ENCODE measurements at places on chromosomes 7 and 10.

GRCh38 chr10:27626890-27627289, 118.7 kb downstream of the MKX start:
- no peak for DNase-seq

DNA sequence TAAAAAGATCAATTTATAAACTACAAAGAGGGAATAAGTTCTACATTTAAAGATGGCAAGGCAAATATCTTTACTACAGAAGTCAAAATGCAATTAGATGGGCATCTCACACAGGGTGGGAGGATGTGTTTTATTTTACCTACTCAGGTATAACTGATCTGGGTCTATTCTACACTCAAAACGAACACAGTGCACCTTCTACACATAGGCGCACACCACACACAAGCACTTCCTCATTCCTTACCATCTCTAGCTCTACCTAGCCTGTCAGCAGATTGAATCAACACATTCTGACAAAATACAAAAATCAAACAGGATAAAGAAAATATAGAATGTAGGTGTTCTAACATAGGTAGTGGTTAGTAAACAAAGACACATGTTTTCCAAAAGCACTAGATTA, 64.8 kb downstream of the SGCE start:
- no peak for DNase-seq

GRCh38 chr7:12578930-12579640, 8.6 kb downstream of the SCIN start:
- DNase-seq, result no peak

GRCh38 chr7:78783179-78783962, 670.1 kb downstream of the MAGI2 start:
- DNase-seq, result no peak

GRCh38 chr7:40622941-40623501, 488.2 kb downstream of the SUGCT start:
- no peak for DNase-seq

- no peak for DNase-seq
These were observed 285.6 kb downstream of the USP6NL start for GRCh38 chr10:11325817-11326216.

- no peak for DNase-seq
These were observed 967.8 kb upstream of the SORCS1 start for GRCh38 chr10:108132303-108132702.

GRCh38 chr10:110350812-110351211, 46.1 kb upstream of the SMNDC1 start:
- DNase-seq, result no peak

DNA sequence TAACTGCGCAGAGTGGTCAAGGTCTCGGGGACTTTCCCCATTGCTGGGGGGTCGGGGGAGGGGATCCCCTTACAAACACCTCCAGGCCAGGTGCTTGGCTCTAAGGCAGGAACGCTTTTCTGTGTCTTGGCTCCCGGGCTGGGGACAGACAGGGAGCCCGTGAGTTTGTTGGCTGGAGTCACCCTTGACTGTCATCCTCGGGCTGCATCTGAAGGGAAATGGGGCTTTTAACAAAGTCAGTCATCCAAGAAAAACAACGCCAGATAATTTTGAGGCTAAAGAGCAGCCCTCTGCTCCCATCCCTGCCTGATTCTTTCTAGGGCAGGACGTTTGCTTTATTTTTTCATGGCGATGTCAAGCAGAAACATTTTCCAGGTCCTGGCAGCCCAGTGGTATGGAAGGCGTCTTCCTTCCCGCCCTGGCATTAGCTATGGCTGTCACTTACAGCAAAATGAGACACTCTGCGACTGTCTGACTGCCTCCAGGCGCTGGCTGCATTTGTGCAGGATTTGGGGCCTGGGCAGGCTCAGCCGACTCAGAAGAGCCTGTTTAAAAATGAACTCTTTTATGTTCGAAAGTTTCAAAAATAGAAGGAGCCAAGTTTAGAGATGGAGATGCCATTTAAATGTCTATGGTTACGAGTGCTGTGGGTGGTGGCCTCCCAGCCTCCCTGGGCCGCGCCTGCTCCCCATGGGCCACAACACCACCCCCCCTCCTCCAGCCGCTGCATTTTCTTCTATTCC, 54.7 kb upstream of the TNS3 start:
- no peak for DNase-seq

DNA sequence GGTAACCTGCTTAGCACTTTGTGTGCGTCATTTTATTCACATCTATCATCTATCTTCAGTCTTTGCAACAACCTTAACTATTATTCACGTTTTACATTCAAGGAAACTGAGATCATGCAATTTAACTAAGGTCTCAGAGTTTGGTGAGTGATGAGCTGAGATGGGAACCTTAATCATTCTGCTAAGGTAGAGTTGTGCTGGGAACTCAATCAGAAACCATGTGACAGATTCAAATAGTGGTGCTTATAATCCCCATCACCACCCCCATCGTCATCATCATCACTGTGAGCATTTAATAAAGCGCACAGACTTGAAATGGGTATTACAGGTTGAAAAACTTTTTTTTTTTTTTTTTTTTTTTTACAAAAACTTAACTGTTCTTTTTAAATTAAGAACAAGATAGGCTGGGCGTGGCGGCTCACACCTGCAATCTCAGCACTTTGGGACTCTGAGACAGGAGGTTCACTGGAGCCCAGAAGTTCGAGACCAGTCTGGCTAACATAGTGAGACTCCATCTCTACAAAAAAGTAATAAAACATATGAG, 160.9 kb downstream of the PIP4K2A start:
- no peak for DNase-seq

DNA sequence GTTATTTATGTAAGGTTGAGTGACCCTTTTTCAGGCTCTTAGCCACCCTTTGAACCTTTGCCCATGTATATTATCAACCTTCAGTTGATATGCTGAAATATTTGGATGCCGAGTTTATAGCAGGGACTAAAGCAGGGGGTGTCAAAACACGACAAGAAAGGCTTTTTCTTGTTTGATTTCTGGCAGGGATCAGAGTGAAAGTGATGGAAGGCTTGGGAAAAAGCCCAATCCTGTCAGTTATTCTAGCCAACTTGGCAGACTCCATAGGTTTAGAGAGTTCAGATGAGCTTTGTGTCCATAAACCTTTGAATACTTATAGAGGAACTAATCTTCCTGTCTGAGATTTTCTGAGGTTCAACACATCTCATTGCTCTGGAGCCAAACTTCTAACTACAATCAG, 47.5 kb downstream of the INHBA start:
- no peak for DNase-seq

DNA sequence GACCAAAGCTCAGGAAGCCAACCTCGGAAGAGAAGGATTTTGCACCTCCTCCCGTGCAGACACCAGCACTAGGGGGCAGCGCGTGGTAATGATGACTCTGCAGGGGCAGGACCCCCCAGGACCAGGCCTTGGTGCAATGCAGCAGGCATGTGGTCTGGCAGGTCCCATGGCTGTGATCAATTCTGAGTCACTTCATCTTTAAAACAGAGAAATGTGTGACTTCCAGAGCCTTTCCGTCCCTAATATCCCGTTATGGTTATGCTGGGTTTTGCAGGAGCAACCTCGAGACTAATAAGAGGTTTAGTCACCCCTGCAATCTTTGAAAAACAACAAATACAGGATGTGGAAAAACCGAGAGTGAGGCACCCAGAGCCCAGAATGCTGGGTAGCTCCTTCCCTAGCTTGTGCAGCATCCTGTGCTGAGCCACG, 30.2 kb upstream of the GJD4 start:
- DNase-seq, result no peak

DNA sequence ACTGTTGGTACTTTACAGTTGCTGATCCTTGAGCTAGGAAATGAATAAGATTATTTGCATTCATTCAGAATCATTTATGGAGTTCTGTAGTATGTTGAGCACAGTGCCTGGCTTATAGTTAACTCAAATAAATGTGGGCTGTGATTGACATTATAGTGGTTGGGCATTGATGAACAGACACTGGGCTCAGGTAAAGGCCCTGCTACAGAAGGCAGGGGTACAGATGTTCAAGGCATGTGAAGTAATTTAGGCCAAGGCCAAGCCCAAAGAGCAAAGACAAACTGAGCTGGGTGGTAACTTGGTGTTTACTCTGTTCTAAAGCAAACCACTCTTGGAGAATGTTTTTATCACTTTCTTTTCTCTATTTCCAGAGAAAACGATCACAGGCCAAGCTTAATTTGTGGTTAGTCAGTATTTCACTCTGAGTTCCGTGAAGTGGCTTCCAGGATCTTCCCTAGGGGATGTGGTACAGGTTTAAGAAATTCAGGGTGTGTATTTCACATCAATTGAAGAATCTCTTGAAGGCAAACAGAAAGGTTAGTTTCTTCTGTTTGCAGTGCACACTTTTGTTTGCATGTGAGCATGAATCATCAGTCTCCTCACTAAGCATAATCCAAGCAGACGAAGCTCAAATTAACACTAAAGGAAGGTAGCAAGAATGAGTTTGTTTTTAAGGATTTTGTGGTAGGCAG, 113.9 kb upstream of the PRR15 start:
- DNase-seq, result no peak

- DNase-seq, result no peak
These were observed 91.6 kb downstream of the RNF32 start for GRCh38 chr7:156732091-156732625.

GRCh38 chr10:80988755-80989154, 451.1 kb downstream of the SH2D4B start:
- DNase-seq, result no peak

All from activated CD4-positive, alpha-beta T cell treated with anti-CD3 and anti-CD28 coated beads, Interleukin-2, Interleukin-4, amounts not matched to agents 100 ng/mL and 50 ng/mL, durations not matched to agents 16 hours and 8 hours (primary cell).